ENCODE measurements at places on chromosomes 4 and X.

GRCh38 chr4:184812651-184813181 lies 13.1 kb downstream of the ACSL1 start:
- no peak for DNase-seq

GRCh38 chrX:41664375-41664901 lies 24.3 kb upstream of the GPR34 start:
- DNase-seq: no peak

DNA sequence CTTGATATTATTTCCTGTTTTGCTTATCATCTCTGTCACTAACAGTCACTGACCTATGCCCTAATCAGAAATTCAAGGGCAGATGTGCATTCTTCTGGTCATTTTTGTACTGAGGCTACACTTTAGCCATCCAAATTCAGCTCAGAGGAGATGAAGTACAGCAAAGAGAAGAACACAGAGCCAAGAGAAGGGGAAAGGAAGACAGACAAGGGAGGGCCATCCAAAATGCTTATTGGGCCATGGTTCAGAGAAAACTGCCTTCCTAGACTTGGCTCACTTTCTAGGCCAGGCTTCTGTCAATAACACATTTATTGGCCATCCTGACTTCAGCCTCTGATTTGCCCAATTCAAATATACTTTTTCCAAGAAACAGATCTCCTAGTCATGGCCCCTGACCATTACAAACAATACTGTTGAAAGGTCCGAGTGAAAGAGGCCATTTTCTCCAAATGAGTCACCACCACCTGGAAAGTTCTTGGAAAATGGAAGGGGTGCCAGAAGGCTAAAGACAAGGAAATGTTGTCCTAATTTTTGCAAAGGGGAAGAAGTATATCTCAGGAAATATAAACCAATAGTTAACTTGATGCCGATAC lies 56.4 kb downstream of the DCX start:
- no peak for DNase-seq

GRCh38 chr4:187098429-187098828 lies 374.8 kb upstream of the FAT1 start:
- DNase-seq: no peak

DNA sequence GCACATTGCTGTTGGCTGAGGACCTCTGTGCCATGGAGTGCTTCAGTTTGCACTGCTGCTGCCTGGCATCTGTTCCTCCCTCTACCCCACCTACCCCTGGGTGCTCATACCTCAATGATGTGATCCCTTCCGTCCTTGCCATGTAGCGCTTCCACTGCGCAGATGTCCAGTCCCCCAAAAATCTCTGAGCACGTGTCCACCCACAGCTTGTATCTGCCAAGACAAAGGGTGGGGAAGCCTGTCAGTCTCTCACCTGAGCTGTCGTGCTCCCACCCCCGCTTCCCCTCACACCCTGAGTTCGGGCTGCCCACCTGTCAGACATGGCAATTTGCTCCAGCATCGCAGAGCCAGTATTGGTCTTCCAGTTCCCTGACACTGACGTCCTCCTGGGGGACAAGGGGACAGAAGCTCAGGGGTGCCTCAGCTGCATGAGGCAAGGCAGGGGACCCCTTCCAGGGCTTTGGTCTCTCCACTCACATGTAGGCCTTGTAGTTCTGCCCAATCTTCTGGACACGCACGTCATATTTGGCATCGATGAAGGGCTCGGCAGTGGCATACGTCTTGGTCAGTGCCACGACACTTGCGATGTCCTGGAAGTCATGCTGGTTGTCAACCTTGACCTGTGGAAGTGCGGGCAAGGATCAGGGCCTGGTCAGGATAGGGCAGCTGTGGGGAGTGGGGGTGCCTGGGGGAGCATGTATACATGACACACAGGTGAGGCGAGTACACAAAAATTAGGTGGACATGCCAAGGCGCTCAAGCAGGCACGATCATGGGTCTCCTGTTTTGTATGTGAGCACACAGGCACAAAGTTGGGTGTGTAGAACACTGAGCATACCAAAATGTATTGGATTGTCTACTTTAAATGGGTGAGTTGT lies 6.0 kb upstream of the TIMP1 start:
- DNase-seq: no peak

DNA sequence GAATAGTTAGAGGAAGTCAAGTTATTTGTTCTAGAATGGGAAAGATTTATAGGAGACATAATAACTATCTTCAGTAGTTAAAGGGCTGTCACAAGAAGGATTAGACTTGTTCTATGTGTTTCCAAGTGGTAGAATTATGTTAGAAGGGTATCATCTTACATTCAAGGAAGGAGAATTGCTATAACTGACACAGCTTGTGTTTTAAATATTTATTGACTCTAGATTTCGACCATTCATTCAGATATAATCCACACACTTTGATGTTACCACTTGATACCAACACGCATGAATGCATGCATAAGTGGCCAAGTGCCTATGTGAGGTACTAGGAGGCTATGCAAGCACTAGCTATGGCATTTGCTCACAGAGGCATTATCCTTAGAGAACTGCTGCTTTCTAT lies 122.7 kb downstream of the CCNB3 start:
- DNase-seq: no peak

DNA sequence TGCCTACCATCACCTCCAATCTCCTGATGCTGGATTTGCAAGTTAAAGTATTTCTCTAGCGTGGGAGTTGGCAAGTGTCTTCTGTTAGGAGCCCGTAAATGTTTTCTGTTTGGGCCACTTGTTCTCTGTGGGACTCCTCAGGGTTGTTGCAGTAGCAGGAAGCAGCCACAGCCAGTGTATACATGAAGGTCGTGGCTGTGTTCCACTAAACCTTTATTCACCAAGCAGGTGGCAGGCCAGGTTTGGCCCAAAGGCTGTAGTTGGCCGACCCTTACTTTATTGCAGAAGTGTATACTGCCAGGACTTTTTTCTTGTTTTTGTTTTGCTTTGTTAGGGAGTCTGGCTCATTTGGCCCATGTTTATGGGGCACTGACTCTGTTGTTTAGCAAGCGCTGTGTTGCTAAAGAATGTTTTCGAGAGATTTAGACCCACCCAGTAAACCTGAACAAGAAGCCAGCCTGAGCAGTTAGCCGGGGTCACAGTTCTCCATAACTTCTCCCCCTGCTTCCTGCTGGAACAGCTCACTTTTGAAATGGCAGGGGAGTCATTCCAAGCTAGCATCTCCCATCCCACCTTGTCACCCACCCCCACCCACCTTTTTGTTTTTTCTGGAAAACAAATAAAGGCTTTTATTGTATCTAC lies 58.8 kb downstream of the SHROOM2 start:
- no peak for DNase-seq

DNA sequence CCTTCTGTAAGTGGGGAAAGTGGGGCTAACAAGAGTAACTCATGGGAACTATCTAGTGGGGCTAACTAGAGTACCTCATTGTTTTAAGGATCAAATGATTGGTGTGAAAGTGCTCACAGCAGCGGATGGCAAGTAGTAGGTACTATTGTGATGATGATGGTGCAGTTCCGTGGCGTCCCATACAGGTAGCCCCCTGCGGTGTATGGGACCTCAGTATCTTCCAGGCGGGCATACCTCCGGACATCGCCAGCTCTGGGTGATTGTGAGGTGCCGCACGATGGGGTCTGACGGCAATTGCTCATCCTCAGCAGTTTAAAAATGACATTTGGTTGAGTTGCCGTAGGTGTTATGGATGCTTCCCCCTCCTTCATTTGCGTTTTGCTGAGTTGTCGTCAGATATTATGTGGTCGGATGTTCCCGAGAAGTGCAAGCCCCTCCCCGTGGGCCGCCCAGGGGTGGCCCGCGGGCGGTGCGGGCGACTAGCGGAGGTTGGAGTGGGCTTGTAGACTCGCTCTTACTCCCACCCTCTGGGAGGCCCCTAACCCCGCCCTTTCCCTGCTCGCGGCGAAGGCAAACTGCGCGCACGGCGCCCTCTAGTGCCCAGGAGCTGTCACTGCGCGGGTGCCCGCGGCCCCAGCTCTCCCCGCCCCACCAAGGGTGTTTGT lies 18.3 kb upstream of the GPR101 start:
- peak; percentile 57 for DNase-seq

DNA sequence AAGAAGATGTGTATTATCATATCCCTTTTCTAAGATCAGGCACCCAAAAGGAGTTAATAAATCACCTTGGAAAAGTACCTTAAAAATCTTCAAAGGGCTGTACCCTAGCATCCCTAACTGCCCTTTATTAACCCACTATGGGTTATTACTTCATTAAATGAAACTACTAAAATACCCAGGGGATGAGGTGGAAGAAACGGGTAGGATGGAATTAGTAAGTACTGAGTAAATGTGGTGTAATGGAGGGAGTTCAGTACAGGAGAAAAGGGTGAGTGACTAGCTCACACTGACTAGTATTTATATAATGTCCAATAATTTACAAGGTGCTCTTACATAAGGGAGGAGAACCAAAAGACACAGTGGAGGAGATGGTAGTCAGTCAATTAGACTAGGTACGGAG lies 51.0 kb upstream of the RASGEF1B start:
- no peak for DNase-seq

DNA sequence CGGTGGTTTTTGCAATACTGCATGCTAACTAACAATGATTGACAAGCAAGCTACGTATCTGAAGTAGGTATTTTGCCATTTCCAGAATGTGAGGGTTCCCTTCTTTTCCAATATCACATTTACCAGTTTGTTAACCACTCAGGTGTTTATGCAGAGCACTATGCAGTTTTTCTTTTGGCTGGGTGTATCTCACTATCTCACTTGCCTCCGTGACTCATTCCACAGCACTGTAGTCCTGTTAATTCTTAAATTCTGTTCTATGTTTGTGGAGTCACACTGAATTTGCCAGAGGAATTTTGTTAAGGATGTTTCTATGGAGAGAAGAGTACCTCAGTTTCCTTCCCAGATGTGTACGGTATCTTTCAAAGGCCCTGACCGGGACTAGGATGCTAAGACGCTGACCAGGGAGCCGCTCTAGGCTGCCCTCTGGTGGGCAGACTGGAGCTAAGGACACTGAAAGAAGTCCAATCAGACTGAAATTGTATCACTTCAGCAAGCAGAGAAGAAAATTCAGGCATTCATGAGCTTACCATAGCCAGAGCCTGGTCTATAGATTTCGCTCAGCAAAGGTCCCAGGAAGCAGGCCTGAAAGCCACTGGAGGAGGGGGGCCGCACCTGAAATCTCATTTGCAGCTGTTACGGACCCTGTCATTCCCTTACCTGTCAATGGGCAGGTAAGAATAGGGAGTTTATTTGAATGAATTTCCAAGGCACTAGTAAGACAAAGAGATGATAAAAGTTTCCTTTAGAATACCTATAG lies 388.4 kb upstream of the SPOCK3 start:
- DNase-seq: peak; percentile 17

GRCh38 chr4:25085671-25086070 lies 54.9 kb upstream of the LGI2 start:
- DNase-seq: no peak

- no peak for DNase-seq
Measured at GRCh38 chr4:25986807-25987206, 72.8 kb downstream of the SMIM20 start.

DNA sequence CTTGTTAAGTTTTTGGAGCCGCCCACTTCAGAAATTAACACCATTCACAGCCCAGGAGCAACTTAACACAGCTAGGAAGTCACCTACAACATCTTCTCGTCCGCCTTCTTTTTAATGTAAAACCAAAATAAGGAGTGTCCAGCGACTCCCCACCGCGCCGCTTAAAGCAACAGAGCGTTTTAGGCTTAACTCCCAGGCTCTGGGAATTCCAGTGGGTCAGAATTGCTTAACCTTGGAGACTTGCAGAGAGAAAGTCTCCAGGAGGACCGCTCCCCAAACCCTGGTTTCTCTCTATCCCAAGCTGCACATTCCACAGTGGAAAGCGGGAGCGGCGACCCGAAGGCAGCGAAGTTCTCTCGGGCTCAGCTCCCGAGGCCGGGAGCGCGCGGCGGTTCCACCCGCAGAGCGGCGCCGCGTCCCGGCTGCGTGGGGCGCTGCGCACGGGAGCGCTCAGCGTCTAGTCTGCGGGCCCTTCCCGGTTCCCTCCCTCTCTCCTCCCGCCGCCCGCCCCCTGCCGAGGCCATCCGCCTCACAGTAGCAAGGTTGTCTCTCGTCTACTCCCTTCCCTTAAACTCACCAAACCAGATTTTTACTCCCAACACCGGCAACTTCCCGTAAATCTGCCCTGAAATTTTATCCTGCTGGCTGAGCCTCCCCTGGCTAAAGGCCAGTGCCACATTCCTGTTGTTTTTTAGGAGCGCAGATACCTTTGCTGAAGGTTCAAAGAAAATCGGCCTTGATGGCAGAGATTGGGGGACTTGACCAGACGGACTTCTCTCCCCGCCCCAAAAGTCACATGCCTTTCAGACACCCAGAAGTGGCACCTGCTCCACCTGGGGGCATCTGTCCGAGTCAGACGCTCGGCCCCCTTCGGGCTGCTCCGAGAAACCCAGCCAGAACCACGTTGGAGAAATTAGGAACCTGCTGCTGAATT lies at the start of gene RBM47:
Gene RBM47 (minus strand): TSS at position 464 of the 934 bp plus-strand sequence. CDS start 190,971 bp downstream, outside the sequence.
- DNase-seq: peak; percentile 80

DNA sequence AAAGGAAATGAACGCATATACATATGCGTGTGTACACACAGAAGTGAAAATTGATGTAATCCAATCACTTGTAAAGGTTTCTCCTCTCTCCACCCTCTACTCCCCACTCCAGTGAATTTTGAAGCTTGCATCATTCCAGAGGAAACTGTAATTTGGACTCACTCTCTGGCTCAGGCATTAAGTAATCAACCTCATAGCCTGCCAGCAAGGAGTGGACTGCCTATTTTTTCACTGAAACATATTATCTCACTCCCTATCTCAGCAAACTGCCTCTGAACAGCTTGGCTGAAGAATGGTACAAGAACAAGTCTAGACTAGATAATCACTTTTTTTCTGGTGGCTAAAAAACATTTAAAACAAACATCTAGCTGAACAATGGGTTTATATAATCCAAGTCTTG lies 124.2 kb downstream of the C4orf51 start:
- no peak for DNase-seq

DNA sequence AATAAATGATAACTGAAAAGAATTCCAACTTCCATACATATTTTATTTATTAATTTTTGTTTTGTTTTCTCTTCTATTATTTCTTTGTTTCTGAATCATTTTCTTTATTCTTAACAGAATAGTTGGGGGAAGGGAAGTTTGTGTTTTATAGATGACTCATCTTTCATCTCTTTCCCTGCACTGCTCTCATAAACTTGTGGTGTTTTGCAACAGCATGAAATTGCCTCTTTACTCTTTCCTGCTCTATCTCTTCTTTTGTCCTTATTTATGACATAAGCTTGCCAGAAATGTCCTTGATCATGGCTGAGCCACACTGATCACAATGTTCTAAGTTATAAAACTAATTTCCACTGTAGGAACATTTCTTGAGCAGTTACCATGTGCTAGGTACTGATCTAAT lies 22.3 kb downstream of the QRFPR start:
- DNase-seq: peak; percentile 27

DNA sequence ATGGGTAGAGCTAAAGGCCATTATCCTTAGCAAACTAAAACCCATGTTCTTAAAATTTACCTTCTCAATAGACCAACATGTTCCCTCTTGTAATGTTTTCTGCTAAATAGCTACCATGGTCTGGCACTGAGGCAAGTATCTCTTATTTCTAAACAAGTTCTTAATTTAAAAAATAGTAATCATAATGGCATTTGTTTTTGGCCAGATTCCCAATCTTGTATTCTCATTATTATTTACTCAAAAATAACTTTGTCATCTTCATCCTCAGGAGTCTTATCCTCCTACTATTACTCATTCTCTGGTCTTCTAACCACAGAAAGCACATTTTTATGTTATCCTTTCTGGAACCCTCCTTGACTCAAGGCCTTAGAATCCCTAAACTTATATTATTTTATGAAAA lies 931.2 kb downstream of the CCSER1 start:
- DNase-seq: no peak

GRCh38 chrX:115588179-115588578 lies 27.2 kb downstream of the PLS3 start:
- no peak for DNase-seq

- DNase-seq: no peak
Measured at GRCh38 chr4:54566608-54567007, 91.1 kb upstream of the KIT start.
